Glutamatergic neuron (in vitro differentiated cells): ENCODE measurements at places on chromosomes 3 and 15.

- DNase-seq = no peak
Observed at GRCh38 chr15:101244036-101244781, 7.6 kb downstream of the CHSY1 start.

DNA sequence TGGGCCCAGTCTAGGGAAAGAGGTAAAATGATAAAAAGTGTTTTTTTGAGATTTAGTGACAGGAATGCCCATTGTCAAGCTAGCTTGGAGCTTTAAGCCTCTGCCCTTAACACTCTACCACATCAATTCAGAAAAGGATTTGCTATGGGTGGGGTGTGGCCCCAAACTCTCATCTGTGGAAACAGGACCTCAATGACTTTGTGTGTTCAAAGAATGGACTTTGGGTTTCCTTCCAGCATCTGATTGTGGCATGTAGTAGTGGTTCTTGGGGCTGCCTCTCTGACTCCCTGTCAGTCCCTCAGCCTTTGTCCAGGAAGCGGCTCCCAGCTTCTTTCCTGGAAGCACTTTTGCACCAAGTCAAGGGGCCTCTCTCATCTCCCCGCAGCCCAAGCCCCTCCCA lies 56.1 kb downstream of the CCNL1 start:
- no peak for DNase-seq

DNA sequence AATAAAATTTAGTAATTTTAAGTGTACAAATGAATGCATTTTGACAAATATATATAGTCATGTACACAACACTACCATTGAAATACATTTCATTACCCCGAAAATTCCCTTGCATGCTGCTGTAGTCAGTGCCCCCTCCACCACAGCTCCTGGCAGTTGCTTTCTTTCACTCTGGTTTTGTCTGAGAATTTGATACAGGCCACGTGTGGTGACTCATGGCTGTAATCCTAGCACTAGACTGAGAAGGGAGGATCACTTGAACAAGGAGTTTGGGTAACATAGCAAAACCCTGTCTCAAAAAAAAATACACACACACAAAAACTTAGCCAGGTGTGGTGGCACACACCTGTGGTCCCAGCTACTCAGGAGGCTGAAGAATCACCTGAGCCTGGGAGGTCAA lies 65.4 kb downstream of the TFRC start:
- DNase-seq = no peak

- DNase-seq = no peak
Observed at GRCh38 chr15:32959077-32959476, 235.4 kb downstream of the FMN1 start.

GRCh38 chr15:52797625-52798501 lies 7.7 kb upstream of the ONECUT1 start:
- DNase-seq = no peak

GRCh38 chr3:58528629-58529028 lies 8.4 kb downstream of the ACOX2 start:
- no peak for DNase-seq

- DNase-seq = no peak
Observed at GRCh38 chr3:184255291-184256039, 5.9 kb downstream of the CAMK2N2 start.

DNA sequence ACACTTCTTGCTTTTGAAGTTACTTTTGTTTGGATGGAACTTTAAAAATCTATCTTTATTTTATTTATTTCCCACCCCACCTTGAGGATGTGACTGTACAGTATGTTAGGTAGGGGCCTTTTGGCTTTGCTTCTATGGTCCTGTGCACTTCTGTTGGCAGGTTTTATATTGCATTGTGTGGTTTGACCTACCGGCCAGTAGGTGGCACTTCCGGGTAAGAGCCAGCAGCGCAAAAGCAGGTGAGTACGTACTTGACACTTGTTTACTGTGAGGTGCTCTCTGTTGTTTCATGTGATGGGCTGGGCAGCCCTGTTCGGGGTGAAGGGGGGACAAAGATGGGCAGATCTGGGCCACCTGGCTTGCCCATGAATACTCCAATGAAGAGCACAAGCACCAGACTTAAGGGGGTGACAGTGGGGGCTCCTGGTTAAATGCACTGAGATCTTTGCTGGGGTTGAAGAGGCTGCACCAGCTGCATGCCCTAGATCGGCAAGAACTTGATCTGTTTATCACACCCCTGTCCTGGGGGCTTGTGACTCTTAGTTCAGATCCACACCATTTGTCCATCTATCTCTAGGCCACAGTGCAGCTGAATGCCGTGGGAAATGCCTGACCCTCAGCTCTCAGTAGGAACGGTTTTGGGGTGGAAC lies 131.6 kb downstream of the NLGN1 start:
- no peak for DNase-seq

DNA sequence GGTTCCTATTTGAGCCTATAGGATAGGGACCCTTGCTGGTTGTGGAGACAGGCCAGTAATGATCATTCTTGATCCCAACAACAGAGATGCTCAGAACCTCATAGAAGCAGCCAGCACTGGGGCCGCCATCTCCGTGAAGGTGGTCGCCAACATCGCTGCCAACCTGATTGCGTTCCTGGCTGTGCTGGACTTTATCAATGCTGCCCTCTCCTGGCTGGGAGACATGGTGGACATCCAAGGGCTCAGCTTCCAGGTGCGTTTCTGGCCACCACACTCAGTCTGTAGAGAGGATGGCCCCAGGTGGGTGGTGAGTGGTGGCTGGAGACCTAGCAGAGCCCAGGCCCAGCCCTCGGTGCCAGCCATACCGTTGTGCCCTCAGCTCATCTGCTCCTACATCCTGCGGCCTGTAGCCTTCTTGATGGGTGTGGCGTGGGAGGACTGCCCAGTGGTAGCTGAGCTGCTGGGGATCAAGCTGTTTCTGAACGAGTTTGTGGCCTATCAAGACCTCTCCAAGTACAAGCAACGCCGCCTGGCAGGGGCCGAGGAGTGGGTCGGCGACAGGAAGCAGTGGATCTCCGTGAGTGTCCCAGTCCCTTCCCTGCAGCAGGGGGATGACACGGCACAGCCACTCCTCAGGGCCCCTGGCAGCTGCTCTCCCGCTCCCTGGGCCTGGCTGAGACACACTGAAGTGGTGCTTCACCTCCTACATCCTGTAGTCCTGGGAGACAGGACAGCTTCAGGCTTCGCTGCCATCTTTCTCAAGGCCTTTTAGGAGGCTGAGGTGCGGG lies 46.5 kb upstream of the PDE8A start:
- DNase-seq = no peak

DNA sequence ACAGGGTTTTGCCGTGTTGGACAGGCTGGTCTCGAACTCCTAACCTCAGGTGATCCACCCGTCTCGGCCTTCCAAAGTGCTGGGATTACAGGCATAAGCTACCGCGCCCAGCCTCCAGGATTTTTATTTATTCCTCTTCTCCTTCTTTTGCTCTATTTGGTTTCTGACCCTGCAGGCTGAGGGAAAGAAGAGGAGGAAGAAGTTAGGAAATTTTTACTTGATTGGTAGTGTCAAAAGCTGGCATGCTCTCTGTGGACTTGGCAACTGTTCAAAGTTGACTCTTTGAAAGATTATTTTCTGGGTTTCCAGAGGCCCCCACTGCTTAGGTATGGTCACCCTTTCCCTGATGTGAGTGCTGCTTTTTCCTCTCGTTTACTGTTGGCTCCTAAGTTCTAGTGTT lies 372.2 kb downstream of the DIPK2A start:
- DNase-seq = no peak

DNA sequence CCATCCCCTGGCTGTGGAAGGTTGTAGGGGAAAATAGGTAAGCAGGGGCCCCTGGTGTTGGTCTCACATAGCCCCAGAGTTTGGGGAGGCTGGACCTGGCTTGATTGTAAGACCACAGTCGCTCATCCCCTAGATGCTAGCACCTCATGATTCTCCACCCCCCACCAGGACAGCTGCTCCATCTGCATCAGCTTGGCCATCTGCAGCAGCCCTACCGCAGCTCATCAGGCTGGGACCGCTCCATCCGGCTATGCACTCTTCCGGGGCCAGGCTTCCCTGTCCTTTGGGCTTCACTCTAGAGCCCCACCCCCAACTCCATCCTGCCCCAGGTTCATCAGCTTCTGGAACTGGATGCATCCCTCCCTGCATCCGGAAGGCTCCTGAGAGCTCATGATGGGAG lies 12.6 kb downstream of the SCN5A start:
- DNase-seq = no peak

DNA sequence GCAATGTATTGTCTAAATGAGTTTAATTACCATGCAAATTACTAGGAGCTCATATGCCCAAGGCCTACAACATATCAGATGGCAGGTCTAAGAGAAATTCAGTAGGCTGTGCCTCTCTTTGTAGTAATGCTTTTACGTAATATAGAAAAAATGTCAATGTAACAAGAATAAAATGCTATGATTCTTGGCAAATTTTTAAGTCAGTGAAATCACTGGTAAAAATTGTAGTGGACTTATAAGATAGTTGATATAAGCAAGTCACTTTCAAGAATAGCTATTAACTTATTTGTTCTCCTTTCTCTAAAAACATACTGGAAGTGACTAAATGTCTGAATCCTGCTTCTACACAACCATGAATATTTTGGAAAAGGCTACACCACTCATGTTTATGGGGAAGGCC lies 707.8 kb downstream of the TUSC7 start:
- no peak for DNase-seq

GRCh38 chr3:166052440-166052839 lies 215.2 kb upstream of the BCHE start:
- DNase-seq = no peak

- no peak for DNase-seq
Observed at GRCh38 chr15:62440362-62441105, 275.4 kb upstream of the C2CD4B start.

DNA sequence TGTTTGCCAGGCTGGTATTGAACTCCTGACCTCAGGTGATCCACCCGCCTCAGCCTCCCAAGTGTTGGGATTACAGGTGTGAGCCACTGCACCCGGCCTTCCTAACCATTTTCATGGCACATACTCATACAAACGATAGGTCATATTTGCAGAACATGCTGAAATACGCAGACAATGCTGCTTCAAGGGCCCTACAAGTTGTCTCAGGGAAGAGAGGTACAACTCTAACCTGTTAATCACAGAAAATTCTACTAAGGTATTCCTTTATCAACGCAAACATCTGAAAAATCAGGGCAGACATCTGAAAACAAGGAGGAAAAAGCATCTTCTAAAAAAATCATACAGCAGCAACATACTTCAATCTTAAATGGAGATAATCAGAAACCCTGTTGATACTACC lies 39.9 kb downstream of the RAF1 start:
- no peak for DNase-seq

DNA sequence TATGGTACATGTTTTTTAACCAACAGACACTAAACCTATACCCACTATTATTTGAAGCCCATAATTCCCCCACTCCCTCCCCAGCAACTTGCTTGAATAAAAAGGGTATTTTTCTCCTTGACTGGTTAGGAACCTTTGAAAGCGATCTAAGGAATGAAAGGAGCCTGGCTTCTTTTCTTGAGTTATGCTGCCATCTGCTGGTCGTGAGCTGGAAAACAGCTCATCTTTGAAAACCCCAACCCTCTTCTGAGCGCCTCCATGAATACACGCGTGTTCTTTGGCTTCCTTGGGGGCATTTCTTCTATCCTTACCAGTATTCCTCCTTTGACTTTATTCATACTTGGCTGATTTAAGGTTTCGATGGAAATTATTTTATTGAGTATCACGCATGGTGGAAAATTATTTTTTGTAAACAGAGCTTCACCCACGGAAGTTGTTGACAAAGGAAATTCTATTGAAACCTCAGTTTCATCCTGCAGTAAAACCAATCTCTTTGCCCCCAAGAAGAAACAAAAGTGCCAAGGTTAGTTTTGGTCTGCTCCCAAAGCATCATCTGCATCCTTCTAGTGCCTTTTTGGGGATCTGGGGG lies 171.6 kb downstream of the SV2B start:
- peak; percentile 61 for DNase-seq

DNA sequence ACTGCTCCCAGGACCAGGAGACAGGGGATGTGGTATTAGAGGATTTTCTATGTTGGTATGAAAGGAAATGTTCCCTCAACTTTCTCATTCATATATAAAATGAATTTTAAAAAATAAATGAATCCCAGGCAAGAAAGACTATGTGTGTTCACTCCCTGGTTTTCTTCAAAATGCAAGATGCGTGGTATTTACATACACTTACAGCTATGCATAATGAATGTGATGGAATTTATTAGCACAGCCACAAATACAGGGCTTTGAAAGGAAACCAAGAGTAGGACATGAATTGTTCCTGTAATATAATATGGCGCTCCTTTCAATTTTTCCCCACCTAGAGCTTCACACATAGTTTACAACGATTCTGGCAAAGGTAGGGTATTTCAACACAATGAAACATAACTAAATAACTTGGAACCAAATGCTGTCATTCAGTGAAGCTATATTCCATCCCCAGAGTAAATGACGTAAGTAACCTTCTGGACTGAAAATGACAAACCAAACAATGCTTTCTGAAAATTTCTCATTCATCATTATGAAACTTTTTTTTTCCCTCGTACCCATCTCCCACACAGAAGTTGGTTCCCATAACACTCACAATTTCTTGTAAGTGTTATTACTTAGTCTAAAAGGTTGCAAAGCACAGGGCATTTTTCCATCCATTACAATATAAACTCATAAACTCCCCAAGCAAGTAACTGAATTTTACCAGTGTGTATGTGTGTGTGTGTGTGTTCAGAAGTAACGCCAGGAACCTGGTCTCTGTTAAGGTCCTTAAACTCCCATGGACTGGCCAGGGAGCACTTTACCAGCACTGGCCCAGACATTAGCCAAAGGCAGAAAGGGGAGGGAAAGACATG lies 41.8 kb downstream of the CBLB start:
- no peak for DNase-seq

GRCh38 chr15:28932361-28932760 lies 46.6 kb downstream of the APBA2 start:
- DNase-seq = no peak

GRCh38 chr15:98232761-98233160 lies 272.3 kb downstream of the ARRDC4 start:
- DNase-seq = no peak

DNA sequence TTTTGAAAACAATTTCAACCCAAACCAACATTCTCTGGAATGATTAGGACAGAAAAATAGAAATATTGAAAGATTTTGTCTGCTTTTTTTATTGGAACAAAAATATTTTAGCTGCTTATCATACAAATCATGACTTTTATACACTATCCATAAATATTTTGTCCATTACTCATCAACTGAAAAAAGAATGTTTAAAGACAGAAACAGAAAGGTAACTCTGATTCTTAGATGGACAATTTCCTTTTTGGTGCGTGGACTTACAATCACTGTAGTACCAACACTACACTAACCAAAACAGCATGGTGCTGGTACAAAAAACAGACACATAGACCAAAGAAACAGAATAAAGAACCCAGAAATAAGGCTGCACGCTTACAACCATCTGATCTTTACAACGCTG lies 582.8 kb upstream of the CCDC54 start:
- DNase-seq = no peak
